ENCODE measurements at places on chromosomes 3 and 15.

- no peak for DNase-seq
These were observed 35.7 kb upstream of the ZNF770 start for GRCh38 chr15:35023804-35024203.

GRCh38 chr15:78325092-78325843, 14.9 kb upstream of the CRABP1 start:
- DNase-seq = no peak

- no peak for DNase-seq
These were observed 39.1 kb downstream of the MGLL start for GRCh38 chr3:127783166-127783565.

GRCh38 chr3:42443819-42444436, 33.5 kb upstream of the LYZL4 start:
- peak; percentile 71 for DNase-seq

DNA sequence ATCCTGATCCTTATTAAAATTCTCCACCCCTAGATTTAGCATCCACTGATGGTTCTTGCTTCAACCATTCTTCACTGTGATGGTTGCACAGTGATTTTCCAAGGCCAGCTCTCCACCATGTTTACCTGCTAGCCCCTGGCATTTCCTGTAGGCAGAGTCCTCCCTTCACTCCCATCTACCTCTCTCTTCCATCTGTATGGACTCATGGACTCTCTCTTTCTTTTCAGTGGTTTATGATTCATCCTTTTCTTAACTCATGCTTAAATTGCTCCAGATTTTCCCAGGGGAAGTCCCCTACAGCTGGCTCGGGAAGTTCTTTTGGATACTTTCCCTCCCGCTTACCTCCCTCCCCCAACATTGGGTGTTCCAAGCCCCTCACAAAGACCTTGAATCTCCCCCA, 18.7 kb downstream of the TGM4 start:
- DNase-seq = no peak

DNA sequence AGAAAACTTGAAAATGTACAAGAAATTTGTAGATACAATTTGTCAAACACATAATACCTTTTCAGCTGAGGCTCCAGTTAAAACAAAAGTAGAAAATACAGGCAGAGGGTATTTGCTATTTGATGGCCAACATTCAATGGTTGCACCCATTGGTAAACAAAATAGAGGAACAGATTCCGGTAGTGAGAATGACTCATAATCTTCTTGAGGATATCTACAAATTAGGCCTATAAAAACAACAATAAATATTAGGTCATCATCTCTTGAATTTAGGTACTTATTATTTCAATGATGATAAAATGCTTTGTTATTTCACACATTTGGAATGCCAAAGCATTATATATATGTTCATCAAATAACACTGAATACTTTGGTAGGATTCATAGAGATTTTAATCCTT, 53.4 kb downstream of the DENND4A start:
- no peak for DNase-seq

DNA sequence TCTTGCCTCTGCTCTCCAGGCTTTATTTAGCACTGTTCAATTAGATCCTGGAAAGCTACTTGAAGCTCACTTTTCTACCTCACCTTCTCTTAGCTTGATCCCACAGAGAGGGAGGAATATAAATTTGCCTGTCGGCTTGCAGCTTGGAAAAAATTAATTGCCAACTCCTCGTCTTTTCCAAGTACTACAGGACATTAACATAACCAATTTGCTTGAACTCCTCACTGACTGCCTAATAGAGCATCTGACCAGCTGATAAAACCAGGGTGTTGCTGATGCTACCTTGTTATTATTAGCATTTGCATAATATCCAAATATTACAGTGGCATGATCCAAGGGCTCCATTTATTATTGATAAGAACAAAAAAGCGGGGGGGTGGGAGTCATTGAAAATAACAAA, 561.8 kb downstream of the MCTP2 start:
- DNase-seq = no peak

Measured in activated CD4-positive, alpha-beta T cell treated with anti-CD3 and anti-CD28 coated beads for 24 hours (primary cell).